Urothelium cell line (cell line): ENCODE measurements at places on chromosomes 2 and 18.

DNA sequence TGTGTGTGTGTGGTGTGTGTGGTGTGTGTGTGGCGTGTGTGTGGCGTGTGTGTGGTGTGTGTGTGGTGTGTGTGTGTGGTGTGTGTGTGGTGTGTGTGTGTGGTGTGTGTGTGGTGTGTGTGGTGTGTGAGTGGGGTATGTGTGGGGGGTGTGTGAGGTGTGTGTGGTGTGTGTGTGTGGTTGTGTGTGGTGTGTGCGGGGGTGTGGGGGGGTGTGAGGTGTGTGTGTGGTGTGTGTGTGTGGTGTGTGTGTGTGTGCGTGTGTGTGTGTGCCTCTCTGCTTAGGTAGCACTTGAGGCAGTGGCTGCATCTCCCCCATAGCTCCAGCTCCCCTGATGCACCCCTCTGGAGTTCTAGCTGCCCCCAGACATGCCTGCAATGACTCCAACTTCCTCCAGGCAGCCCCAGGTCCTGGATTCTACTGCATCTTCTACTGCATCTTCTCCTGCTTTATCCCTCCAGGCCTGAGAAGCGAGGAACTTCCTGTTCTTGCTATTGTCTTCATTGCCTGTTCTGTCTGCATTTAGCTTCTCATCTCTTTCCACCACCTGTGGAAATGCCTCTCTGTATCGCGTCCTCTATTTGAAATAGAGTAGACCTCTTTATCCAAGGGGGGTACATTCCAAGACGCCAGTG, 22.2 kb upstream of the MLPH start:
- no peak for DNase-seq

DNA sequence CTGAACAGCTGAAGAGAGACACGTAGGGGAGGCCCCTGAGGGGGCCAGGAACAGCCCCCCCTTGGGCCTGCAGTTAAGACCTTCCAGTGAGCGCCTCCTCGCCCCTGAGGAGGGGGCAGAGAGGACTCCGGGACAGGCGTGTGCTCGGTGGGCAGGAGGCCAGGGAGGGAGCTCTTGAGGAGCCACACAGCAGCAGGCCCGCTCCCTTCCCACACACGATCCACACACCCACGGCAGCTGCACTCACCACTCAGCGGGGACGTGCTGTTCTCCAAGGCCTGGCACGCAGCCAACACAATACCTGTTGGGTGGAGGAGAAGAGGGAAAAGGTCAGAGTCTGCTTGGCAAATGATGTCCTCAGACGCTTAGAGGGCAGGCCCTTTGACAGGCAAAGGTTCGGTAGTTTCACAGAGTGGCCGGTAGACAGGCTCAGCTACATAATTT, 39.0 kb downstream of the TGFA start:
- DNase-seq, result no peak

DNA sequence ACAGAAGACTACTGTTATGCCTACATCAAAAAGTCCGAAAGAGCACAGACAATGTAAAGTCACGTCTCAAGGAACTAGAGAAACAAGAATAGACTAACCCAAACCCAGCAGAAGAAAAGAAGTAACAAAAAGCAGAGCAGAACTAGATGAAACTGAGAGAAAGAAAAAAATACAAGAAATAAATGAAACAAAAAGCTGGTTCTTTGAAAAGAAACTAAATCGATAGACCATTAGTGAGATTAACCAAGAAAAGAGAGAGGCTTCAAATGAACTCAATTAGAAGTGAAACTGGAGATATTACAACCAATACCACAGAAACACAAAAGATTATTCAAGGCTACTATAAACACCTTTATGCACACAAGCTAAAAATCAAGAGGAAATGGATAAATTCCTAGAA, 271.8 kb downstream of the MBD2 start:
- no peak for DNase-seq

DNA sequence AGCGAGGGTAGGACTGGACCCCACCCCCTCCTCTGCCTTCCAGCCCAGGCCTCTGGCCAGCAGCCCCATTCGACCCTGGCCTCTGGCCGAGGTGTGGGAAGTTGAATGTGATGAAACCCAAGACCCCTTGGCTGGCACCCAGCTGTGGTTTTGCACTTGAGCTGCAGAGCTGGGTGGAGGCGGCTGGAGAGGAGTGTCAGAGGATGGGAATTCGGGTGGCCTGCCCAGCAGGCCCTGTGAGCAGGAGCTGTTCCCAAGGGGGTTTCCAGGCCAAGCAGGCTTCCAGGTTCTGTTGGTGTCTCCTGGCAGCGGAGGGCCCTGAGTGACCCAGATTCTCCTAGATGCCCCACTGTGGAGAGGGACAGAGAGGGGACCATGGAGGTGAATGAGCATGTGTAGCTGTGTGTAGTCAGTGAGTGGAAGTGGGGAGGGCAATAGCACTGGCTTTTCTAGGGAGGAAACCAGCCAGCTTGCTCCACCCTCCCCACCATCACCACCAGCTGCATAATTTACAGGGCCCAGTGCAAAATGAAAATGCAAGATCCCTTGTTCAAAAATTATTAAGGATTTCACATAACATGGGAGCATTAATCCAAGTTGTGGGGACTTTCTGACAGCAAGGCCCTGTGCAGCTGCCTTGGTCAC, 172.2 kb upstream of the HAAO start:
- peak; percentile 93 for DNase-seq

DNA sequence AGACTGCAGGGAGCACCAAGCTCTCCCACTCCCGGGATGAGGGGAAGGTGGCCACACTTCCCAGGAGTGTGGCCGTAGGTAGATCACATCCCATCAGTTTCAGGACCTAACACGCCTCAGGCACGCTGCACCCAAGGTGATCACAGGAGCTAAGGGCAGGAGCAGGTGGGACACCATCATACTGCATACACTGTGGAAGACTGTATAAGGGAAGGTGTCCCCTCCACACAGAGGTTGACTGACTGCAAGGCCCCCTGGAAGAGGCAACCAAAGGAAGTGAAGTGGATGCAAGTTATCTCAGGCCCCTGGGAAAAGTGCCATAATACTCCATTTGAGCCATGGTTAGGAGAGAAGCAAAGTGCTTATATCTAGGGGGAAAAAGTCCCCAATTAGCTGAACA, 351.9 kb upstream of the SMIM21 start:
- no peak for DNase-seq

- DNase-seq, result no peak
These were observed 416.3 kb downstream of the LRP1B start for GRCh38 chr2:141714496-141714895.

GRCh38 chr2:58638256-58638805, 397.2 kb upstream of the FANCL start:
- DNase-seq, result peak; percentile 44

GRCh38 chr2:126539101-126539500, 116.9 kb upstream of the GYPC start:
- DNase-seq, result no peak

- no peak for DNase-seq
These were observed 124.0 kb downstream of the MDH1 start for GRCh38 chr2:63712748-63713147.

- DNase-seq, result no peak
These were observed 4.5 kb downstream of the RETREG2 start for GRCh38 chr2:219182331-219183150.

DNA sequence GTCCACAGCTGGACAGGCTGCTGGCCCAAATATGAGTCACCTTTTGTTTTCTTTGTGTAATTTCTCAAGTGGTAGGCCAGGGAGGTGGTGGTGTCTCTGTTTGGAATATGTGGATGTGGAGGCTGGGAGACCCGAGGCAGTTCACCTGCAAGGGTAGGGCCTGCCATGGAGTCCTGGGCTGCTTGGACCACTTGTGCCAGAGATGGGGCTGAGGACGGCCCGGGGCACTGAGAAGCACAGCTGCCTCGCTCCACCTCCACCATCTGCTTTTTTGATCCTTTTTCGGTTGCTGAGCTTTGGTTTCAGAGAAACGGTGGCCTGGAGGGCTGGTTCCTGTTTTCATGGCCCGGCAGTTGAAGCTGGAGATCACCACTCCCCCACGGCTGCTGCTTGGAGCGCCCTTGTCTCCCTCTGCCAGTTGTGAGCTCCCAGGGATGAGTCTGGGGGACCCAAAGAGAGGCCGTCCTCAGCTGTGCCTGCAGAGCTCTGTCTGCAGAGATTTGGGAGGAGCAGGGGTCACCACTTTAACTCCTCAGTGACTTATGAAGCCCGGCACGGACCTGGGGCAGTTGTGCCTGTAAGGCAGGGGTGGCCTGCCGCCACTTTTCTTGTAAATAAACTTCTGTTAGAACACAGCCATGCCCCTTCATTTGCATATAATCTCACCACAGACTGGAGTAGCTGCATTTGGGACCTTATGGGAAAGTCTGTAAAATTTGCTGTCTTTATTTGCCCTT, 67.6 kb upstream of the MCFD2 start:
- no peak for DNase-seq

DNA sequence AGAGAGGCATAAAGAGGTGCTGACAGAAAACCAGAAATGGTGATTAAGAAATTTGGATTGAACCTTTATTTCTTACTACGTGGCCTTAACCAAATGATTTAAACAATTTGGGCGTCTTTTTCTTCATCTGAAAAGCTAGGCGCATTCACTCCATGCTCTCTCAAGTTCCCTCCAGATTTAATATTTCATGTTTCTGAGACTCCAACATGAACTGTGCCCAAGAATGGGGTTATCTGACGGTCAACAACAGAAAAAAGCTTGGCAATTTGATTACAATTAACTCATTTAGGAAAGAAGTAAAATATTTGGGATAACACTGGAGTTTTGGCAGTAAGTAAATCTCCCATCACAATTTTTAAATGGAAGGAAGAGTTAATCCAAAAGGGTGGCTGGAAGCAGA, 345.4 kb downstream of the ARHGAP15 start:
- DNase-seq, result no peak

GRCh38 chr2:17646081-17646554, 105.6 kb downstream of the VSNL1 start:
- peak; percentile 65 for DNase-seq

- no peak for DNase-seq
These were observed 326.9 kb downstream of the FSIP2 start for GRCh38 chr2:186065491-186065890.

GRCh38 chr2:240591784-240592183, 5.2 kb downstream of the CAPN10 start:
- no peak for DNase-seq

GRCh38 chr2:8520791-8521344, 161.0 kb upstream of the ID2 start:
- DNase-seq, result no peak

DNA sequence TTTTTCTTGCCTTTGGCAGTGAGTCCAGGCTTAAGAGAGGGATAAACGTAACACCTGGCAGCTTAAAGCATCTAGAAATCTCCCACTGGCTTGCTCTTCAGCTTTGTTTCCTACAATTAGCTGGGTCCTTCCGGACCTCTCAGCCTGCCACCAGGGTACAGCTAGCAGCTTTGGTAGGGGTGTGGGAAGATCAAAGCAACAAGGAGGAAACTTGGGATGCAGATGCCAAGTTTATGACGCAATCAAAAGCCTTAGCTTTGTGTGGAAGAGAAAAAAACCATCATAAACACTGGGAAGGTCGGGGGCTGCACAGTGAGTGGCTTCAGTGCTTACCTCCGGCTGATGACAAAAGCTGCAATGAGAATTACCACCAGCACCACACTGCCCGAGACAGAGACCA, 116.9 kb downstream of the EPHA4 start:
- peak; percentile 9 for DNase-seq

GRCh38 chr2:201794294-201794693, 12.0 kb upstream of the CDK15 start:
- DNase-seq, result no peak

DNA sequence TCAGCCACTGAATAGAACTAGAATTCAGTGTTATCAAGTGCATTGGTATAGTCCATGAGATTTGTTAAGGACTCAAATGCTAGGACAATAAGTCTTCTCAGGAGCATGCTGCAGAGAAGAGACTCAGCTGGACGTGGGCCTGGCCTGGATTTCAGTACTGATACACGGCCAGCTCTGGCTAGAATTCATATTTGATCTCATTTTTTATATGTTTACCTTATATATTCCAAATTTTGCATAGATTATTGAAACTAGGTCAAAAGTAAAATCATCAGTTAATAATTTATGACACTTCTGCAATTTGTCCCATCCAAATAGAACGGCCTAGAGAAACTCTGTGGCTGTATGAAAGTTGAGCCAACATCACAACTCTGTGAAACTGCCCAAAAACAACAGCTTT, 262.0 kb downstream of the DLGAP1 start:
- DNase-seq, result no peak

GRCh38 chr2:119229716-119230115, 6.1 kb downstream of the STEAP3 start:
- DNase-seq, result no peak

- no peak for DNase-seq
These were observed 233.8 kb downstream of the ANKRD36B start for GRCh38 chr2:97355887-97356286.

- no peak for DNase-seq
These were observed 427.5 kb upstream of the TRIB2 start for GRCh38 chr2:12289120-12289802.

- no peak for DNase-seq
These were observed 227.6 kb downstream of the ASXL3 start for GRCh38 chr18:33805592-33805991.

DNA sequence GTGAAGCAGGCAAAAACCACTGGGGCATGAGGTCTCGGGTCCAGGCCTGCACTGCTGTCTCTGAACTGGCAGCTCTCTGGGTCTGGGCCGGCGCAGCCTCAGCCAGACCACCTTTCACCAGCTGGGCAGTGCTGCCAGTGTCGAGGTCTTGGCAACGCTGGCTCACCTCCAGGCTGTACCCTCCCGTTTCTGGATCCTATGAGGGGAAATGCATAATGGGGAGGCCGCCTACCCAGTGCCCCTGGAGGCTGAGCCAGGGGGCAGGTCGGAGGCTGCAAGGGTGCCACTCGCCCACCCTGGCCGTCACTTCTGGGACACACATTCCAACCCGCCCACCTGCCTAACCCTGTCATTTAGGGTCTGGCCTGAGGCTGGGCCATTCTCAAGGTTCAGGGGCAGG, 24.6 kb downstream of the KIF1A start:
- DNase-seq, result no peak

- no peak for DNase-seq
These were observed 106.9 kb upstream of the MSTN start for GRCh38 chr2:190169221-190170072.

DNA sequence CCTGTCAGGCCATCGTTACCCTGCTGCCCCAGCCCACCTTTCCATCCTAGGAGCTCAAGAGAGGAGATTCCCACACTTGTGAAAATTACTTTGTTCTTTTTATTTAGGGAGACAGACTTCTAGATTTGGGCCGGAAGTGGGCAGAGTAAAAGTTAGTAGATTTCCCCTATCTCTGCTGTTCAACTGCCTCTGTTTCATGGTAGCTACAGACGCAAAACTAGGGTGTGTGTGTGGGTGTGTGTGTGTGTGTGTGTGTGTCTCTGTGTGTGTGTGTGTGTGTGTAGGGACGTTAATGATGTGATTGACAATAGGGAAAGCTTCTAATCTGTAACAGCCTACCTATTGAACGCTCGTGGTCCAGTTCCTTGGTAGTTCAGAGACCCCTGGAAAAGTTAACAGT, 438 bp downstream of the PSMA8 start:
- no peak for DNase-seq

- DNase-seq, result peak; percentile 3
These were observed 127.7 kb downstream of the DOK6 start for GRCh38 chr18:69528435-69528834.

GRCh38 chr2:68284896-68285295, 32.6 kb upstream of the PPP3R1 start:
- DNase-seq, result no peak

- DNase-seq, result no peak
These were observed 124.6 kb upstream of the CREB1 start for GRCh38 chr2:207405150-207405549.
